ENCODE measurements at places on chromosomes 11 and 22.
A peak's percentile ranks its signal among the peaks of the same experiment; 100 is the strongest.

- no peak for DNase-seq
These were observed 10.4 kb downstream of the LARGE1 start for GRCh38 chr22:33909911-33910310.

- no peak for DNase-seq
These were observed 18.6 kb downstream of the LRRC10B start for GRCh38 chr11:61526956-61527731.

- DNase-seq = no peak
These were observed 36.4 kb downstream of the MAP6 start for GRCh38 chr11:75632450-75632849.

DNA sequence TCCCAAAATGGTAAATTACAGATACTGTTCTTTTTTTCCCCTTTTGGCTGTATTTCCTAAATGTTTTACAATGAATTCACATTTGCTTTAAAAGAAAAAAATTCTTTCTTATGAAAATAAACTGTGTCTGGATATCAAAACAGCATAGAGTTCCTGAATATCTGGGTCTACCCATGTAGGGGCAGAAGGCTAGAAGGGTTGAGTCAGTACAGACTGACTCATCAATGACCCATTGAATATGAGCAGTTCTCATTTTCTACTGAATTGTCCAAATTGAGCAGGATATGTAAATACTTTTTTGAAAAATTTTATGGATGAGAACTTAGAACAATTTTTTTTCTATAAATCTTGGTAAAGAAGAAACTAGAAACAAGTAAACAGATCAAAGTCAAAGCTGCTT, 16.3 kb upstream of the C11orf87 start:
- no peak for DNase-seq

- DNase-seq = no peak
These were observed 60.6 kb upstream of the CRYBB3 start for GRCh38 chr22:25139062-25139461.

DNA sequence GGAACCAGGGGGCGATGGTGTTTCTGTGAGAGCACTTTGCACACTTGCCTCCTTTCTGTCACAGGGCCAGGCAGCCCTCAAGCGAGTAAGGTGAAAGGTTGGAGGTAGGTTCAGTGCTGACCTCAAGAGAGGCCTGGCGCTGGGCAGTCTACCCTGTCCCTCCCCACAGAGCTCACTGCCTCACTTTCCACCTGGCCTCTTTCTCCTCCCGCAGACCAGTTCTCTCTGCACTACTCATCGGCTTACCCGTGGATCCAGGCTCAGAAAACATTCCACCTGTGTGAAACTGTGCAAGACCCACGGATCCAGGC, 16.8 kb downstream of the APOL5 start:
- DNase-seq = no peak

DNA sequence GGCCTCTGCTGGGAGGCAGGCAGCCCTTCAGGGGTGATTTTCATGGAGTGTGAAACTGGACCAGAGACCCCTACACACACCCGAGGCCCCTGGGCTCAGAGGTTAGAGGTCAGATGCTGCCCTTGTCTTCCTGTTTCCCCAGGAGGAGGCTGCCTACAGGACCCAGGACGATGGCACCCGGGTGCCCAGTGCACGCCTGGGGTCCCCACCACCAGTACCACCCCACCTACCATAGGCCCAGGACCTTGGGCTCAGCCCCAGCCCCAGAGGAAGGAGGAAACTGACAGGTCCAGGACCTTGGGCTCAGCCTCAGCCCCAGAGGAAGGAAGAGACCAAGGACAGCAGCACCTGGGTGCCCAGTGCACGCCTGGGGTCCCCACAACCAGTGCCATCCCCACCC, 79.2 kb downstream of the BRD1 start:
- DNase-seq = no peak

GRCh38 chr11:60831501-60832079, 10.3 kb upstream of the CCDC86 start:
- DNase-seq = peak; percentile 5

GRCh38 chr11:88183233-88183632, 8.0 kb upstream of the RAB38 start:
- no peak for DNase-seq

- no peak for DNase-seq
These were observed 4.1 kb downstream of the BEST1 start for GRCh38 chr11:61954106-61954850.

Measured in foreskin melanocyte (primary cell).